ENCODE measurements at places on chromosomes 16 and 17.

DNA sequence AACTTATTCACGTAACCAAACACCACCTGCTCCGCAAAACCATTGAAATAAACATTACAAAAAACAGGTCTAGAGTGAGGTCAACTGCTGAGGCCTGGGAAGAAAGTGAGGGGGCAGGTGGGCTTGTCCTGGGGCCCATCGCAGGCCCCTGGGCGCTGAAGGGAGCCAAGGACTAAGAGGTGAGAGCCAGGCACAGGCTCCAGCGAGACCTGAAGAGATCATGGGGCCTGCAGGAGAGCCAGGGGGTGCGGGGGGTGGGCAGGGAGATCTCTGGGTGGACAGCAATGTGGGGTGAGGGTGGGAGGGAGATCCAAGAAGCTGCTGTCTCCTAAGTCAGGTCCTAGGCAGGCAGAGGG, 7.9 kb downstream of the ARHGAP27 start:
- DNase-seq = no peak

- no peak for DNase-seq
Measured at GRCh38 chr16:80500116-80500859, 40.5 kb upstream of the DYNLRB2 start.

DNA sequence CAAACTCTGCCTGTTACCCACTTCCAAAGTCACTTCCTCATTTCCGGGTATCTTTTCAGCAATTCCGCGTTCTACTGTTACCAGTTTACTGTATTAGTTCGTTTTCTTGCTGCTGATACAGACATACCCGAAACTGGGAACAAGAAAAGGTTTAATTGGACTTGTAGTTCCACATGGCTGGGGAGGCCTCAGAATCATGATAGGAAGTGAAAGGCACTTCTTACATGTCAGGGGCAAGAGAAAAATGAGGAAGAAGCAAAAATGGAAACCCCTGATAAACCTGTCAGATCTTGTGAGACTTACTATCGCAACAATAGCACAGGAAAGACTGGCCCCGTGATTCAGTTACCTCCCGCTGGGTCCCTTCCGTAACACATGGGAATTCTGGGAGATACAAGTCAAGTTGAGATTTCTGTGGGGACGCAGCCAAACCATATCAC, 30.9 kb downstream of the PAFAH1B1 start:
- DNase-seq = no peak

DNA sequence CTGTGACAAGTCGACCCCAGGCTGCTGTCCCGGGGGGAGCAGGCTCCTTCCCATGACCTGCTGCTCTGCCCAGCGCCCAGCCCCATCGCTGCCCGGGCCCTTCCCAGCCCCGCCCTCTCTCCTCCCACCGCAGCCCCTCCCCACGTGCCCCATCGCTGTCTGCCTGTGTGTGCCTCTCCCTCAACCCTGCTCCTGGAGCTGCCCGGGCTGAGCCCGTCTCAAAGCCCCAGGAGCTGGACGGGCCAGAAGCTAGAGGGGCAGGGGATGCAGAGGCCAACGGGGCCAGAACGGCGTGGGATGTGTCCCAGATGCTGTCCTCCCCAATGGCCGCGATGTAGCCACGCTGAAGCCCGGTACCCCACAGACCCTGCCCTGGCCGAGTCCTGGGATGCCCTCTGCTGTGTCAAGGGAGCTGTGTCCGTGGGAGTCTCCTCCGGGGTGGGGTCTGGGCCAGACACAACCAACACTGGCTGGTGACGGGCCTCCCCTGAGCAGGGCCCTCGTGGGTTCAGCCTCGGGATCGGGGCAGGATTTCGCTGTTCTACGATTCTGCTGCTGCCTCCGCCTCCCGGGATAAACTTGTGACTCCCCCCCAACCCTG, 118.2 kb upstream of the ZNF750 start:
- no peak for DNase-seq

DNA sequence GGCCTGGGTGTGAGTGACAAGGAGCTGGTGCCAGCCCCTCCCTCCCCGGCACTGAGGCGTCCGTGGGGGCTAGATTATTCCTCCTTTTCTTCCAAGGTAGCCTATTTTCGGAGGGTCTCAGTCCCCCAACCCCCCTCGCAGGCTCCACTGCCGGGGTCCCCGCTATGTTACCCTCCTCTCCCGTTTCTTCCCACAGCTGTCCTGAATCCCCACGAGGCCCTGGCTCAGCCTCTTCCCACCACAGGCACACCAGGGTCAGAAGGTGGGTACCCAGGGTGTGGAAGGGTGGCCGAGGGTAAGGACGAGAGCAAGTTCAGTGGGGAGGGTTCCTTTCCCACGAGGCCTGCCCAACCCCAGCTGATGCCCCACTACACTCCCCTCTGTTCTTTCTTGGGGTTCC, 611 bp downstream of the RAMP2 start:
- DNase-seq = no peak

- no peak for DNase-seq
Measured at GRCh38 chr16:1491327-1491726, 1.8 kb upstream of the TELO2 start.

DNA sequence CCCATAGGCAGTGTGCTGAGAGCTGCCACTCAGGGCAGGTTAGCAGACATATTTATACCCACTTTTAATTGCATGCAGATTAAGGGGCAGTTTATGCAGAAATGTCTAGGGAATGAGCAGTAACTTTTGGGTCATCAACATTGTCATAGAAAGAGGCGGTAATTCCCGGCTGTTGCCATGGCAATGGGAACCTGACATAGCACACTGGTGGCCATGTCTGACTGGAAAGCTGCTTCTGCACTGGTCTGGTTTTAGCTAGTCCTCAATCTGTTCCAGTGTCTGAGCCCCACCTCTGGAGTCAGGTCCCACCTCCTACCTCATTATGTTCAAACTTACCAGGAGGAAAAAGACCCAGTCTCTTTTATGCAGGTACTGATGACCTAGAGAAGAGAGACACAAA, 31.5 kb upstream of the TNRC6C start:
- DNase-seq = no peak

DNA sequence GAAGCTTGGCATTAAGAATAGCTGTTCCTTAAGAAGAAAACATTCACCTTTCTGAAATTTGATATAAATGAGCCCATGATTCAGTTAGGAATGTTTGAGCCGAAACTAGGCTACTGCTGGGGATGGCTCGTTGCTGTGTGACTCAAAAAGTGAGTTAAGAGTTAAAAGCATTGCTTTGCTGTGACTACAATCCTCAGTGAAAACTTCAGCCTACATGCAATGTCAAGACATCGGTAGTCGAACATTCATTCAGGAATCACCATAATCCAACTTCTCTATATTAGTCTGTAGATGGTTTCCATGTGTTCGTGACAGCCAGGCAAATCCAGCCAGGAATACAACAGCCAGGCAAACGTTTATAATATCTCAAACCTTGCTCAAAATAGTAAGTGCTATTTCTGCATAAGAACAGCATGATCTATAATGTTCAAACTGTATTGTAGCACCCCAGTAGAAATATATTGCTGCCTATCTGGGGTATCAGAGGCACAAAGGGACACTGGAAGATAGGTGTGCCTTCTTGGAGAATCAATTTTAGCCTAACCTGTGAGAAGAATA, 1225.1 kb downstream of the CDH8 start:
- DNase-seq = no peak

GRCh38 chr17:14157822-14158221, 78.8 kb downstream of the CDRT15 start:
- DNase-seq = no peak

GRCh38 chr17:27489045-27489715, 32.9 kb downstream of the KSR1 start:
- DNase-seq = no peak

GRCh38 chr16:82182266-82183003, 12.4 kb upstream of the MPHOSPH6 start:
- no peak for DNase-seq

GRCh38 chr16:75377729-75378386, 55.4 kb downstream of the CFDP1 start:
- DNase-seq = peak; percentile 11

DNA sequence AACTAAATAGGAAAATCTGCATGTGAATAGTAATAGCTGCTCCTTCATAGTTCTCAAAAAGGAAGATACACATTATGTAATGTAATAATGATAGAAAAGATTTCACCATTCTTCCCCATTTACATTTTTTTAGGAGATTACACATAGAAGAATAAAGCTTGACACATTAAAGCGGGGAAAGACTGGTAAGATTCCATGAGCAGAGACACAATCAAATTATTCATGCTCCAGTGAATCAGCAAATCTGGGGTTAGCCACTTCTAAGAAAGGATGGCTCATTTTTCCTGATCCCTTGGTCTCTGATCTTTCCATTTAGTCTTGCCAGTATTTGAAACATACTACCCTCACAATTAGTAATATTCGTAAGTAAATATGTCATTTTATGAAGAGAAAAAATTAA, 81.9 kb downstream of the CA4 start:
- no peak for DNase-seq

DNA sequence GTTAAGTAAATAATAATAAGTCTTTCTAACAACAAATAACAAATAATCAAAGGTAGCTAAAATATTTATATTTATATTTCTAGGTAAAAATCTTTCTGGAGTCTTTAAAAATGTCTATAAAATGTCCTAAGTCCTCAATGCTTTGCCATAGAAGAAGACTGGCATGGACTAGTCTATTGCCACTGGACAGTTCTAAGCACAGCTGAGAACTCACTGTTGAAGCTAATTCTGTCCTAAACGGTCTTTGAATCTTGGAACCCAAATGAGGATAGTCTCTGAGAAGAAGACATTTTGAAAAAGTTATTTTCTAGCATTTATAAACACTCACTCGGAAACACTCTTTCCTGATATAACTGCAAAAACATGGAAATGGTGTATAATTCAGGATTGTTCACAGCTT, 539 bp downstream of the MYH8 start:
- no peak for DNase-seq

DNA sequence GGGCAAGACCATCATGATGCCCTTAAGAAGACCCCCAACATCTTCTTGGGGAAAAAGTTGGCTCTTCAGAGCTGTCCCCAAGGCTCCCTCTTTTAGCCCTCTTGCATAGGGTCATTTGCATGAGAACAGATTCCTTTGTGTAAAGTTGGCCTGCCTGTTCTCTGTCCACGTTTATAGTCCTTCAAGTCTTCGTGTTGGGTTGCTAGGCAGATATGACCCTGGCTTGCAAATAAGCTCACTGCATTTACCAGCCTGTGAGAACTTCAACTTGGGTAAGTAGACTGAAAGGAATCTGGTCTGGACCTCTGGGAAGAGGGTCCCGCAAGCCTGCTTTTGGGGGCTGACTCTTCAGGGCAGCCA, 2.9 kb downstream of the ARSG start:
- no peak for DNase-seq

- no peak for DNase-seq
Measured at GRCh38 chr16:5438591-5438990, 341.0 kb upstream of the EEF2KMT start.

DNA sequence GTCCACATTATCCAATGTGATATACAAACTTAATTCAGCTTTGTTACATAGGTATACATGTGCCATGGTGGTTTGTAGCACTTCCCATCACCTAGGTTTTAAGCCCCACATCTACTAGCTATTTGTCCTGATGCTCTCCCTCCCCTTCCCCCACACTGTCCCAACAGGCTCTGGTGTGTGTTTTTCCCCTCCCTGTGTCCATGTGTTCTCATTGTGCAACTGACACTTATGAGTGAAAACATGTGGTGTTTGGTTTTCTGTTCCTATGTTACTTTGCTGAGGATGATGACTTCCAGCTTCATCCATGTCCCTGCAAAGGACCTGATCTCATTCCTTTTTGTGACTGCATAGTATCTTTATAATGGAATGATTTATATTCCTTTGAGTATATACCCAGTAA, 196.7 kb downstream of the CDH11 start:
- no peak for DNase-seq

All from neural crest cell (in vitro differentiated cells).